ENCODE measurements at places on chromosomes 5 and 9.

- no peak for DNase-seq
Observed at GRCh38 chr5:171494452-171495121, 75.1 kb downstream of the FGF18 start.

DNA sequence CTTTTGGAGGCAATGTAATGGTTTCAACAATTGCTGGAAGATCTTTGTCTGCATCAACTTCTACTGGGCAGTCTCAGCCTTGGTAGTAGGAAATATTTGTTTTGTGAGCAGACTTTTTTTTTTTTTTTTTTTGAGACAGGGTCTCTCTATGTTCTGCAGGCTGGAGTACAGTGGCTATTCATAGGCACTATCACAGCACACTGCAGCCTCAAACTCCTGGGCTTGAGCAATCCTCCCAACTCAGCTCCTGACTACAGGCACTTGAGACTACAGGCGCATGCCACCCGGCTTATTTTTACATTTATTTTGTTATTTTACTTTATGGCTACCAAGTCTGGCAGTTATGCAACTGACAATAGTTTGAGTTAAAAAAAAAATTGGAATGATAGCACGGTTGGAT is 187.3 kb downstream of the SNX18 start:
- DNase-seq: no peak

DNA sequence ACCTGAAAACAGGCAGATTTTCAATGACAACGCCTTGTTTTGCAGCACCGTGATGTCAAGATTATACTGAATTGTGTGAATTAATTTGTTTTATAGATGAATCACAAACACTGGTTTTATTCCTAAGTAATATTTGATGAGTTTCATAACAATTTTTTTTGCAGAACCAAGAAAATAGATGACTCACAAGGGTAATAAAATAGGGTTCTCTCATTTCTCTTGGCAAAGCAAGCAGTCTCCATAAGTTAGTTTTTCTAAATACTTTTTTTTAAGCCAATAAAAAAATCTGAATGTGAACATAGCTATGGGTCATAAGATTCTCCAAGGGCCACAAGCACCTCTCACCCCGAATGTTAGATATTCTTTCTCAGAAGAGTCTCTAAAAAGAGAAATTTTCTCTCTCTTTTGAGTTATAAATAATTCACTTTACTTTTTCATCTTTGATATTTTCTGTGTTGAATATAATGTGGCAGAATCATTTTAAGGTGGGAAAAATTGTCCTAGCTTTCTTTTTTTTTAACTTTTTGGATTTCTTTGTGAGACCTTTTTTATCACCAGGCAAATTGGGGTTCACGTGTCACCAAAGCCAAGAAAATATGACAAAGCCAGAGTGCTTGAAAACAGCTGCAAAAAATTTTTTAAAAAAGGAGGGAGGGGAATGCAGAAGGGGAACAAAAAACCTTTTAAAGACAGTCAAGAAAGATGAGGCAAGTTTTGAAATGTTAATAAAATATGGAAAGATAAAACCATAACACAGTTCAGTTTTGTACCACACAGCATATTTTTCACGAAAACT is 174.6 kb upstream of the DAPK1 start:
- DNase-seq: no peak

GRCh38 chr5:170641589-170642031 is 137.8 kb downstream of the KCNIP1 start:
- no peak for DNase-seq

GRCh38 chr5:174097486-174098185 is 52.1 kb downstream of the NSG2 start:
- DNase-seq: no peak

DNA sequence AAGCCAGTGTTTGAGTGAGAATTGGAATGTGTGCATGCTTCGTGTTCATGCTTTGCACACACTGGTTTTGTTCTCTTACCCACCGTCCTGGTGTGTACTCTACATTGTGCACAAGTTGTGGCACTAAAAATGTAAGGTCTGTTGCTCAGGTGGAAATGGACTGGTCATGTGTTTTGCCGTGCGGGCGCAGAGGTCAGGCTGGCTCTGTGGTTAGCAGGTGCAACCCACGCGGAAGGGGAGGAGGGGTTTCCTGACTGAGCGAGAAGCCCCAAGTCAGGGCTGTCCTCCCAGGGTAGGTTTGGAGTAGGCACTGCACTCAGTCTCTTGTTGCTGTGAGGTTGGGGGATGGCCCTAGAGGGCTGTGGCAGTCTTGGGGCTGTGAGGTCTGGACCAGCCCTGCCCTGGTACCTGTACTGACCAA is 86.6 kb downstream of the EHMT1 start:
- no peak for DNase-seq

DNA sequence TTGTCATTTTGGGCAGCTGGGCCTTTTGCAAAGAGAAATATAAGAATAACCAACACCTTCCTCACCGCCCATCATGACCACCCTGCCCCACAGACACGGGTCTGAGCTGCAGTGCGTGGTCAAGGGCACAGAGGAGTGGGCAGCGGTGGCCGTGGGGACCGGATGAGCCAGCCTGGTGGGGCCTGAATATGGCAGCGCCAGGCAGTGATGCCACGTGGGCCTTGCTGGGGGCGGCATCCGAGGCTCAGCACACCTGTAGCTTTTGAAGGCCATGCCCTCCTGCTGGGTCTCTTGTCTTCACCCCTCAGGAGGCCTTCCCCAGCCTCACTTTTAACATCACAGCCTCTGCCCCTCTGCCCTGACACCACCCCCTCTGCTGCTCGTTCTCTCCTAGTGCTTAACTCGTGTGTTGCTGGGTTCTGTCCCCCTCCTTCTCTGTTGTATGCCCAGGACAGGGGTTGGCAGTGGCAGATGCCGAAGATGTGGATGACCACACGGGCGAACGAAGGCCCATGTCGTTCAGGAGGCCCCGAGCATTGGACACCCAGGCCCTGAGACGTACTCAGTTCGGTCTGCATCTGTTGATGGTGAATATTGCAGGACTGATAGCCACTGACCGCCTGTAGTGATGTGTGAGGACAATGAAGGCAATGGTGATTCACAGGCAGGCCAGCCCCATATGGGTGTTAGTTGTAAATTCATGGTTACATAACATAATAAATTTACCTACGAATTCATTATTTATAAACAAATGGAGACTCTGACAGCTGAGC is 46.0 kb downstream of the AHRR start:
- DNase-seq: no peak

- DNase-seq: no peak
Observed at GRCh38 chr5:174831031-174831660, 106.8 kb downstream of the MSX2 start.

DNA sequence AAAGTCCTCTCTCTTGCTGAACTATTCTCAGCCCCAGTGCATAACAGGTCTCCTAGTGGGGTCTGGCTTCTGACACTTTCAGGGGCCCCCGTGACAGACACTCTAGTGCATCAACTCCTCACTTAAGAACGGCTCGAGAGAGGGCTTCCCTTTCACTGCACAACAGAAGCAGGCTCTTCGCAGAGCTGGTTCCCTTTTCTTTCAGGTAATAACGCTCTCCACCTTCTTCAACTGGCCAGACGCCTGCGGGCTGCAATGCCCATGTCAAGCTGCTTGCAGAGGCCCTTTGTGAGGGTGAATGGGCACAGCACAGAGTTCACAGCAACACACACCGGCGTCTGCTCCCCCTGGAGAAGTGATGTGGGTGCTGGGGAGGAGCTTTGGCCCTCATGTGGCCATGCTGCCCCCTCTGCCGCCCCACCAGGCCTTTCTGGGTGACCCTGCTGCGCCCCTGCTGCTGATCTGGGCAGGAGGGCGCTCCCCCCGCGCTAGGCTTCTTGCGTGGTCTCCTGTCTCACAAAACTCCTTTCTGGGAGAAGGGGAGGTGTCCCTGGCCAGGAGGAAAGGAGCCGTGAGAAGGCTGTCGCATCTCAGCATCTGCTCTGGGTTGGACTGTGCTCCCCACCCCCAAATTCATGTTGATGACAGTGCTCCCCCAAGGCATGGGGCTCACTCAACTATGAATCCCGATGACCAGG is 2.4 kb downstream of the MRPL36 start:
- no peak for DNase-seq

DNA sequence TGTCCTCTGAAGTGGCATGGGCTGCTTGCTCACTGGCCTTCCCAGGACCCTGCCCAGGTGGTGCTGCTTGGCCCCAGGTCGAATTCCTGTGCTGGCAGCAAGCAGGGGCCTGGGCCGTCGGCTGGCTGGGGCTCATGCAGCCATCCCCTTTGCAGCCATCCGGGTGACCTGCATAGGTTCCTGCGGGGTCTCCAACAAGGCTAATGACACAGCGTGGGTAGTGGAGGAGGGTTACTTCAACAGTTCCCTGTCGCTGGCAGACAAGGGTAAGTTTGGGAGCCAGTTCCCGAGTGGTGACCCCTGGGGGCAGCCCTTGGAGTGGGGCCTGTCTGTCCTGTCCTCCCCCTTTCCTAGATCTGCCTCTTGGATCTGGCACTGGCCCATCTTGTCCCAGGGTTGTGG is 6.1 kb upstream of the EHMT1 start:
- DNase-seq: no peak

DNA sequence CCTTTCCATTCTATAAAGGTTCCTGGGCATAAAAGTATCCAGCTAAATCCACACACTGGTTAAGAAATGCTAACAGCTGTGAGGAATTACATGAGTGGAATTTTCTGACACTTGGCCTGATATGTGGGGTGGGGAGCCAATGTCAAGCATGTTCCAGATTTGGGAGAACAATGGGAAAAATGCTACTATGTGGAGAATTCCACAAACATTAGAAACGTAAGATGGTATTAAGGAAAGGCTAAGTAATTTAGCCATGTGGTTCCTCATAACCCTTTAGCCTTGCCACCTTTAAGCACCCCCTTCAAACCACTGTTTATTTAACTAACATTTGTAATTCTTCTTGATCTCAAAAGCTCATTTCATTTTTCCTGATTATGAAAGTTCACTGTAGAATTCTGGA is 149.2 kb downstream of the GNA14 start:
- no peak for DNase-seq

DNA sequence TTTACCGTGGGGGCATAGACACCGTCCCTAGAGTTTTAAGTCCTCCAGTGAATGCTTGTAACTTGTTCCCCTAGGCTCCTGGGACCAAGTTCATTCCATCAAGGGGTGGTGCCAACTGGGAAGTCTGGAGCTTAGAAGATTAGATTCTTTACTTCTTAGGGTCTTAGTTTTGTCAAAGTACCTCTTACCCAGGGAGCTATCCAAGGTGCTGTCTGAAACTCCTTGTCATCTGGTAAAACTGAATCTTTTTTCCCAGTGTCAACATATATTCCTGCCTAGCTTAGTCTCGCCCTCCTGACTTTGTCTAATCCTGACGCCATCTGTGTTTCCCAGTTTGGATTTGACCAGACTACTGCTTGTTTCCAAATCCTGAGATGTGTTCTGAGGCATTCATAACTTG is 41.6 kb downstream of the MAMDC2 start:
- no peak for DNase-seq

Data from T-cell (primary cell).